ENCODE measurements at places on chromosomes 2 and 18.
A peak's percentile ranks its signal among the peaks of the same experiment; 100 is the strongest.

- no peak for DNase-seq
These were observed 123.5 kb upstream of the FOSL2 start for GRCh38 chr2:28269019-28269784.

GRCh38 chr2:162159446-162159845 lies 7.4 kb upstream of the GCG start:
- DNase-seq, result no peak

- DNase-seq, result no peak
These were observed 19.2 kb downstream of the TNS1 start for GRCh38 chr2:217983276-217984233.

- no peak for DNase-seq
These were observed 210.9 kb upstream of the TMEM200C start for GRCh38 chr18:6106091-6106685.

DNA sequence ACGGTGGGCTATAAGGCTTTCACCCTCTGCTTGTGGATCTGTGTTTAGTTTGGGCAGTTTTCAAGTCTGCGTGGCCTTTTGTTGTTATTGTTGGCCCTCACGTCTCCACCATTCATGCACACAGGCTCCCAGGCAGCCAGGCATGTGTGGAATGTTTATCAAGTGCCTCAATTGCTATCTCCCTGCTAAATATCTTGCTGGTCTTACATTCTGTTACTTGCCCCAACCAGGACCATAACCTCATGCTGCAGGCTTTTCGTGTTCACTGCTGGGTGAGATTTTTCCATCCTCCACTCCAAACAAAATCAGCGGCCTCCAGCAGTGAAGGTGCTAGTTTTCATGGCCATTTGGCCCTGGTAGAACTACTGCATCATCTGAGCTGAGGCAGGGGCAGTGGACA lies 63.0 kb upstream of the DSC1 start:
- no peak for DNase-seq

- DNase-seq, result no peak
These were observed 57.7 kb upstream of the TFCP2L1 start for GRCh38 chr2:121342751-121343150.

DNA sequence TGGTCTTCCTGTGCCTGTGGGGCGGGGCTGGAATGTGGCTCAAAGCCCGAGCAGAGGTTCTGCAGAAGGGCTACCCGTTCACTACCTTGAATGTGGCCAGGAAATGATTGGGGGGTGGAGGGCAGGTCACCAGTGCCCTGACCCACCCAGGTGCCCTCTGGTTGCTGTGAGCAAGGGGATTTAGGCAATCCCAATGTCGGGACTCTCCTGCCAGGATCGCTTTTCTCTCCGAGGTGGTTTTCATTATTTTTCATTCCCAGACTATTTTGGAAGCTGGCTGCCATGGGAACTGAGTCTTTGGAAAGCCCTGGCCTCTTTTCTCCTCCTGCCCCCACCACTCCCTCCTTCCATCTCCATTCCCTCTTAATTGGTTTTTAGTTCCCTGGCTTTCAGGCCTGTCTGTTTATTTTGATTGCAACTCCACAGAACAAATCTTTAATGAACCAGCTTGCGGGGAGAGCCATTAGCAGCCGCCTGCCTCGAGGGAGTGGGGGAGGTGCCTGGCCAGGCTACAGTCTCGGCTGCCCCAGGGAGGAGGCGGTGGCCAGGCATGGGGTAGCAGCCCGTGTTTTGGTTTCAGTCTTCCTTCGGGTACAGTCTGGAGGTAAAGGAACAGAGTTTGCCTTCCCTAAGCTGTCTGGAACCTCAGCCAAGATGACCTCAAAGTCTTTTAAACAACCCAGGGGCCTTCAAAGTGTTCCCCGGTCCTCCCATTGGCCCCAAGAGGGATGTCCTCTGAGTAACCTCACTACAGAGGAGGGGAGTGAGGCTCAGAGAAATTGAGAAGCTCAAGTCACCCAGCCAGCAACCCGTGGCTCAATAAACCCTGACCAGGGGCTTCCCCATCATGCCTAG lies 114.4 kb upstream of the HAAO start:
- peak; percentile 86 for DNase-seq

GRCh38 chr2:178418426-178418825 lies 32.5 kb downstream of the PRKRA start:
- no peak for DNase-seq

Data from femur (tissue), 1 donor.